GOT3 (cell line): ENCODE measurements at places on chromosomes 1 and 21.

GRCh38 chr21:15820852-15821379 is 91.1 kb downstream of the USP25 start:
- no peak for DNase-seq

DNA sequence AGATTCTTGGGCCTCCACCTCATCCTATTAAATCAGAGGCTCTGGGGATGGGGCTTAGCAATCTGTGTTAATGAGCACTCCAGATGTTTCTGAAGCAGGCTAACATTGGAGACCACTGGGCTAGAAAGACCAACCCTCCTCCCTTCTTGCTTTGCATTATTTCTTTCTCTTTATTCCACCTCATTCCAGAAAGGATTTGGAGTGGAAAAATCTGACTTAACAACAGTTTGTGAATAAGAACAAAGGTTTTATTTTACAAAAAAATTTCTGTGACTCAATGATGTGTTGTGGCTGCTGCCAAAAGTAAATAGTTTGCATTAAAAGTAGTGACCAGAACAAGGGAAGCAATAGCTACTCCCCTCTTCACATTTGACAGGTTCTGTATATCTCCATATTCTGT is 79.4 kb downstream of the TGFB2 start:
- no peak for DNase-seq

DNA sequence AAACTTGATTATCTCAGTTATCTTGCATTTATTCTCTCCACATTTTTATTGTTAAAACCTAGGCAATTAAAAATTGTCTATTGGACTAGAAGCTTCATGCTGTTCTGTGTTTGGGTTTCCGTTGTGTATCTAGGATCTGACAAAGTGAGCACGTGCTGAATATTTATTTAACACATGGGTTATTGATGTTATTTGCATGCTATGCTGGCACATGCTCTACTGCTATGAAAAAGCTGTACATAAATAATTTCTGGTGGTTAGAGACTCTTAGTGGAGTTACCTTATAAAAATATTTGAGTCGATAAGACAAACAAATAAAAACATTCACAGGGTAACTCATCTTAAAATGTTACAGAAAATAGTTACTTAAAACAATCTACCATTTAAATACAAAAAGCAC is 1769.7 kb downstream of the MRPL39 start:
- DNase-seq: no peak

GRCh38 chr1:246181241-246181640 is 325.8 kb downstream of the SMYD3 start:
- DNase-seq: no peak

DNA sequence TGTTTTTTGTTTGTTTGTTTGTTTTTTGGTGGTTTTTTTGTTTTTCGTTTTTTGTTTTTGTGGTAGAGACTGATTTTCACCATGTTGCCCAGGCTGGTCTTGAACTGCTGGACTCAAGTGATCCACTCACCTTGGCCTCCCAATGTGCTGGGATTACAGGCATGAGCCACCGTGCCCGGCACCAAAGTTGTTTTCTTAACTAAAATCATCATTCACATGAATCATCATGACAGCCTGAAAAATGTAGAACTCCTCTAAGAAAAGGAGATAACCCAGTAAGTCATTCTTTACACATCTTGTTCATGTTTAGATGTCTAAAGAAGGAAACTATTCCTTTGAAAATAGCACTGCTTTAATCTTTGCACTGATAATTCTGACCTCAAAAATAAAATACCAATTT is 37.5 kb downstream of the DISP1 start:
- no peak for DNase-seq

GRCh38 chr1:223215026-223215425 is 72.0 kb upstream of the TLR5 start:
- DNase-seq: no peak

- DNase-seq: no peak
Observed at GRCh38 chr1:205237526-205238484, 10.1 kb downstream of the TMCC2 start.

- DNase-seq: no peak
Observed at GRCh38 chr21:44892536-44893277, 19.2 kb upstream of the PTTG1IP start.

DNA sequence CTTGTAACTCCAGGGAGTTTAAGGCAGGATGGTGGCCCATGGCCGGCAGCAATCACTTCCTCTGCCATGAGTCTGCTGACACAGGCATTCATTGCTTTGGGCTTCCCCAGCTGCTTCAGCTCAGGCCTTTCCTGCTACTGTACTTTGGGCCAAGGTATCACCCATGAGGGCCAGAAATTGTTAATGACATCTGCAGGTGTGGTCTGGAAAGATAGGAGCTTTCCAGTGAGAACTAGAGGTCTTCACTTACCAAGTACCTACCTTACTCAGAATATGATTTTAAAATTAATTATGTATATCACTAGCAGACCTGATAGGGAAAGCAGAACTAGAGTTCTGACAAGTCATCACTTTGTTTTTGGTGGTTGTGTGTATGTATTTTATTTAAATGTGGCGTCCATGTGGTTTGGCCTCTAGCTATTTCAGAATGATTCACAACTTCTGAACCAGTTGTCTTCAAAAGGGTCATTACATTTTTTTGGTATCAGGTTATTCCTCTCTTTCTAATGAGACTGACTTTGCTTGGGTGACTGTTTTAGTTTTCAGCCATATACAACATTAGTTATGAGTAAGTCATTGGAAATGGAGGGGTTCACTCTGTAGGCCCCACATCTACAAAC is 2.7 kb downstream of the RGL1 start:
- DNase-seq: no peak

- no peak for DNase-seq
Observed at GRCh38 chr1:83929184-83929583, 69.7 kb downstream of the TTLL7 start.

DNA sequence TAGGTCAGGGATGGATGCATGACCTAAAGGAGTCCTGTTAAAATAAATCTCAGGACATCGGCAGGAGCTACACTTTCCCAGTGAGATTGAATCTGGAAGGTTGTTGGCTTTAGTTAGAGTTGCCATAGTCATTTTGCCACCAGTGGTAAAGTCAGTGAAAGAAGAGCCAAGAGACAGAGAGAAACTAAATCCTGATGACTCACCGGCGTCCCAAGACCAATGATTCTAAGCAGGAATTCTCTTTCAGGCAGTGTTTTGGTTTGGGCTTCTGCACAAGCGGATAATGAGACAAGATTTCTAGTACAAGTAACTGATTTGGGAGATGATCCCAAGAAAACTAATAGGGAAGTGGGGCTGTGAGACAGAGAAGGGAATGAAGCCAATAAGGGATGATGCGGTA is 88.8 kb upstream of the ETS2 start:
- no peak for DNase-seq

- no peak for DNase-seq
Observed at GRCh38 chr1:18542351-18542750, 61.6 kb downstream of the KLHDC7A start.

DNA sequence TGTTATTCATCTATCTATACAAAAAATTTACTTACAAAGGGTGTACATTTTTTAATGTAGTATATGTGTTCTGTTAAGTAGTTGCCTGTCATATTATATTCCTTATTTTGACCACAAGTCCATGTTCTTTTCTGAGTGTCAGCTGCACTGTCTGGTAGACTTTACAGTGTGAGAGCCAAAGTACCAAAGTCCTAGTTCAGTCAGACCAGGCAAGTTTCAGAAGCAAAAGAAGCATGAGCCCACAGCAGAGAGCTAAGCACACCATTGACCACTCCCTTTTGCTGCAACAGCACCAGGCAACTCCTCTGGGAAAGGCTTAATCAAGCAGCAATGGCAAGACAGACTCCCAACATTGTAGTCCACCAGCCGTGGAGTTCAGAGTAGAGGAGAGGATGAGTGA is 631.9 kb upstream of the PKN2 start:
- no peak for DNase-seq

GRCh38 chr1:43382027-43382779 is 7.4 kb downstream of the MED8 start:
- no peak for DNase-seq

GRCh38 chr1:215251428-215251827 is 168.9 kb downstream of the KCNK2 start:
- no peak for DNase-seq

GRCh38 chr1:71948561-71948960 is 333.8 kb downstream of the NEGR1 start:
- DNase-seq: no peak

- DNase-seq: no peak
Observed at GRCh38 chr1:29251164-29252124, 15.1 kb downstream of the PTPRU start.

DNA sequence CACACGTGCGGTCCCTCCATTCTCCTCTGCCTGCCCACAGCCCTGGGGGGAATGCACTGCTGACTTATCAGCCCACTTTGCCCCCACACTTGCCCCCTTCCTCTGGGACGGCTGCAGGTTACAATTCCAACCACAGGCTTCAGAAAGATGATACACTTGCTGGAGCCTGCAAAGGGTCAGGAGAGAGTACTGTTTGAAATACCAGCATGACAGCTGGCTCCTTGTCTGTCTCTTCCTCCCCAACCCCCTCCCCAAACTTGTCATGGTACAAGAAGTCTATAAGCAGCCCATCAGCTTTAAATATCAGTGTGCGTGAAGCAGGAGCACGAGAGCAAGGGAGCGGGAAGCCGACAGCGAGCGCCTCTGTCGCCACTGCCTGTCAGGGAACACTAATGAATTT is 62.4 kb downstream of the ERI3 start:
- DNase-seq: no peak

DNA sequence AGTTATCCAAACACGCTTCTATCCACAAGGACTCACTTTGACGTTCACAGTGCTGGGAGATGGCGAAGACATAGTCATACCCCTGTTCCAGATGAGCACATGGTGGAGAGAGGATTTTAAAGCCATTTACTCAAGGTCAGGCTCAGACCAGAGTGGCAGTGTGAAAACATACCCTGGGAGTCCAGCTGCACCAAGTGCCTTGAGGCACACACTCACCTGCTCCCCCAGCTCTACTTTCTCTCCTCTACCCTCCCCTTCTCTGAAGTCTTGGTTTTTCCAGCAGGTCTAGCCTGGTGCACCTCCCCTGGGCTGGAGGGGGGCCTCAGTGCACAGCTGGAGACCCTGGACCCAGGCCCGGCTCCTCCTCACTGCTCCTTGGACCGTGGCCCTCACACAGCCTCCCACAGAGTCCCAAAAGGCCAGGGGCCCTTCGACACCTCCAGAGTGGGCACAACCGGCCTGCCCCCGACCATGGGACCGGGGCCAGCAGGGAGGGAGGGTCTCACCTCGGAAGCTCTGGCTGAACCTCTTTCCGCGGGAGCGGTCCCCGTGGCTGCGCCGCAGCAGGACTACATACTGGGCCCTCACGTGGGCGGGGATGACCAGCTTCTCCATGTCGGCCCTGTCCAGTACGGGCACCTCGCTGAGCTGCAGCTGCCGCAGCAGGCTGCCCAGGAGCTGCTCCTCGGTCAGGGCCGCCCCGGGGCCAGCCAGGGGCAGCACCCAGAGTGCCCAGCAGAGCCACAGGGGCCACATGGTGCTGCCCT is 452 bp downstream of the LEFTY2 start:
- DNase-seq: no peak

- no peak for DNase-seq
Observed at GRCh38 chr1:71166178-71167173, 85.6 kb upstream of the ZRANB2 start.

DNA sequence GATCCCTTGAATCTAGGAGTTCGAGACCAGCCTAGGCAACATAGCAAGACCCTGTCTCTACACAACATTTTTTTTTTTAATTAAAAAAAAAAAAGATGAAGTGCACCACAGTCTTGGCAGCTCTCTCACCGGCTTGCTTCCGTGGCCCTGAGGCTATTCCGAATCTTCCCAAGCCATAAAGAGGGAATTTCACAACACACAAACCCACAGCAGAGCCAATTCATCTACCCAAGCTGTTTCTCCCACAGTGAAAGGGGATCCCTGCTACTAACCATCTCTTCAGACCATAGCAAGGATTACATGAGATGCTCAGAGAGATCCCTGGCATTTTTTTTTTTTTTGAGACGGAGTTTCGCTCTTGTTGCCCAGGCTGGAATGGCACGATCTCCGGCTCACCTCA is 8.3 kb upstream of the CHD5 start:
- no peak for DNase-seq

GRCh38 chr1:47416319-47417169 is 459 bp downstream of the FOXE3 start:
- no peak for DNase-seq

- no peak for DNase-seq
Observed at GRCh38 chr1:14921057-14921456, 232.5 kb upstream of the TMEM51 start.

DNA sequence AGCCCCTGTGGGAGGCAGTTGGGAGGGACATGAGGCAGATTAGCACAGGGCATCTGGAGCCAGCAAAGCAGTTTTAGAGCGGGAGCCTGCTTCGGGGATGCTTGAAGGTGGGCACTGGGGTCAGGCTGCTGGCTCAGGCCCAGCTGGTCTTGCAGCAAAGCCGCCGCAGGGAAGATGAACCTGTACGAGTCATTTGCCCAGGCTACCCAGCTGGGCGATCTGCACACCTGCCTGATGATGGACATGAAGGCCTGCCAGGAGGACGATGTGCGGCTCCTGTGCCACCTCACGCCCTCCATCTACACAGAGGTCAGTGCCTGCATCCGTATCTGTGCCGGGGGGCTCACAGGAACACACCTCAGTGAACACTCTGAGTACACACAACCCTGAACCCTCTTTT is 7.7 kb upstream of the SLC27A3 start:
- DNase-seq: no peak

GRCh38 chr1:16158993-16159831 is 3.3 kb upstream of the EPHA2 start:
- no peak for DNase-seq

- no peak for DNase-seq
Observed at GRCh38 chr21:15390049-15390448, 325.2 kb upstream of the NRIP1 start.

- DNase-seq: no peak
Observed at GRCh38 chr1:116352349-116352813, 20.7 kb upstream of the ATP1A1 start.

- no peak for DNase-seq
Observed at GRCh38 chr1:232192781-232193450, 437.0 kb downstream of the SIPA1L2 start.

DNA sequence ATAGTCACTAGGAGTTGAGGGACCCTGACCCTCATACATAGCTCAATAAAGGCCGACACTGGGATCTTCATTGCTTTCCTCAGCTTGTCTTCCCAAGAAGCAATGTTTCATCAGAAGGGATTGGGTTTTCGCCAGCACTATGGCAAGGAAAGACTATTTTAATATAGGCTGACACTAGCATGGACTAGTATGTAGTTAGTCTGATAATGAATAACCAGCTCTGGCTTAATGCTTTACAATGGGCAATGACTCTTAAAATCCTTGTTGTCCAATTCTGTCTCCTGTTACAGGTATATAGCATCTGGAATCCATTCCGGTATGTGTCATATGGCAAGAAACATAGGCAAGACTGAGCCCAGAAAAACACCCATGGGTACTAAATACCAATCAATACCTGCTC is 15.3 kb upstream of the SYT2 start:
- DNase-seq: no peak

GRCh38 chr1:22841142-22841541 is 130.5 kb downstream of the EPHB2 start:
- DNase-seq: no peak

GRCh38 chr1:8939362-8939995 is 6.2 kb upstream of the CA6 start:
- no peak for DNase-seq
